Fibroblast of lung (primary cell): ENCODE measurements at places on chromosomes 4 and X. TPM values are rescaled to one million over a fixed set of nuclear protein-coding genes. Genes with fewer than 3 reads are reported as not detected.

- no peak for DNase-seq
Observed at GRCh38 chr4:161929956-161930355, 233.8 kb downstream of the FSTL5 start.

- no peak for DNase-seq
Observed at GRCh38 chr4:126448086-126448845, 1133.5 kb downstream of the FAT4 start.

- no peak for DNase-seq
Observed at GRCh38 chrX:10783451-10783995, 163.1 kb upstream of the MID1 start.

DNA sequence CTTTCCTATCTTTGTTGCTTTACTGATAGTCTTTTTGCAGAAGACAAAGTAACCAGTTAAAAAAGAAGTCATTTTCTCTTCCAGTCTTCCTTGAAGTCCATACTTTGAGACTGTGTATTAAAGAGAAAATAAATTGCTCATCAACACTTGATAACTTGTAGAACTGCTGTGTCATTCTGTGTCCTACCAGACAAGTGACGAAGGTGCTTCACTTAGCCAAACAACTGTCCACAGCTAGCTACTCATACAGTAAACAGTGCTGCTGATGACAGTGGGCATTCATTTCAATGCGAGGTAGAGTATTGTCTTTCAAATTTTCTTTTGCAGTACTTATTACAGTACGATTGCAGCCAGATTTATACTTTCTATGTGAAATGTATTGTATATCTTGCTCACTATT, 11.5 kb downstream of the COL25A1 start:
- no peak for DNase-seq

DNA sequence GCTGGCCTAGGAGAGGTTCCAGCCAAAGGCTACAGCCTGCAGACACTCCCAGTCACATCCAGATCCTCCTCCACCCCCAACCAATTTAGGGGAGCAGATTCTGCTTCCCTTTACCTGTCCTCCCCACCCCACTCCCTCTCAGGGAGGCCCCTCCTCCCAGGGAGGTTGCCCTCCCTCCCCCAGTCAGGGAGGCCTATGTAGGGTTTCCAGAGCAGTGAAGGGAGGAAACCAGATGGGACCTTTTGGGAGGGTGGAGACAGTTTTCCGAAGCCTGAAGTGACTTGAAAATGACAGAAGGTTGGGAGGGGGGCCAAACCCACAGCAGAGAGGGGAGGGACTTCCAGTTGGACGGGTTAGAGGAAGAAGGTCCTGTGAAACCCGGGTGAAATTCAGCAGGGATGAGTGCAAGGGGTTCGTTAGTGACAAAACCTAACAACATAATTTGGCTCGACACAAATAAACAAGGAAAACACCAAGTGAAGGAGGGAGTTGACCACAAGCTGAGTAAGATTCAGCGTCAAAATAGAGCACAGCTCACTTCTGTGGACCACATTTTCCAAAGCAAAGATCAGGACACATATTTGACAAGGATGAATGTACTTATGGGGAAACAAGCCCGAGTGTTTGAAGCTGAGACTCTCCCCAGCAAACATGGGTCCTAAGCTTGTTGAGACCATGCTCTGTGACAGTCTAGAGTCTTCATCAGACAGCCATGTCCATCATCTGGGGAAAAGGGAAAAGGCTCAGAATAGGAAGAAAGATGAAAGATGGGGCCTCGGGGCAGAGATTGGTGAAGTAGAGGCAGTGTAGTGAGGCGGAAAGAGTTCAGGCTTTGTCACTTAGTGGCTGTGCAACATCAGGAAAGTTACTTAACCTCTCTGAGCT, 46.4 kb downstream of the PRPS1 start:
- peak; percentile 25 for DNase-seq

DNA sequence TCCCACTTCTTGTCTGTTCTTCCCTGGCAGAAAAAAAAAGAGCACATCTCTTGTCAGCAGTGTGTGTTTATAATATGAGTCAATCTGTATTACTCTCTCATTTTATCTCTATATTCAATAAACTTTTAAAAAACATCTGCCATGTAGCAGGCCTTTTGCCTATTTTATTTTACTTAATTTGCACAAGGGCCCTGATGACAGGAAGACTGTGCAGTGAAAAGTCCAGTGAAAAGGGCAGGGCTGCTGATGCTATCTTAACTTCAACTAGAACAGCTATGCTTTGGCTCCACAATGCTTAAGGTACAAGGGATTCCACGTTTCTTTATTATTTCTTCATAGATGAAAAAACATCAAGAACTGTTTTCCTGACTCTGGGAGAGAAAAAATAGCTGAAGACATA, 97.0 kb upstream of the DGKK start:
- no peak for DNase-seq

- peak; percentile 27 for DNase-seq
Observed at GRCh38 chr4:34170946-34171345, 2073.4 kb downstream of the ARAP2 start.

- no peak for DNase-seq
Observed at GRCh38 chr4:184747034-184747830, 13.3 kb upstream of the CENPU start.

DNA sequence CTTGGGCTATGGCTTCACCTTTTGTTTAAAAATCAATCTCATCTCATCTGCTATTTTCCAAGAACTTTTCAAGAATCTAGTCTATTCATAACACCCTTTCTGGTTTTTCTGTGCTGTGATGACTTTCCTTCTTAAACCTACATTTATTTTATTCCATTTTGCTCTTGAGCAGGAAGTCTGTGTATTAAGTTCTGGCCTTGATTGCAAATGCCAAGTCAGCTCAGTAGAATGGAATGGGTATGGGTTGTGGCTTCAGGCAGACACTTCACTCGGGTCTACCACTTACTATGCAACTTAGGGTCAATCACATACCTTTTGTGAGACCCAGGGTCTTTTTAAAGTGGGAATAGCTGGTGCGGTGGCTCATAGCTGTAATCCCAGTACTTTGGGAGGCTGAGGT, 522.3 kb downstream of the TRIML1 start:
- no peak for DNase-seq

GRCh38 chr4:15007201-15007600, 4.9 kb downstream of the CPEB2 start:
- no peak for DNase-seq

DNA sequence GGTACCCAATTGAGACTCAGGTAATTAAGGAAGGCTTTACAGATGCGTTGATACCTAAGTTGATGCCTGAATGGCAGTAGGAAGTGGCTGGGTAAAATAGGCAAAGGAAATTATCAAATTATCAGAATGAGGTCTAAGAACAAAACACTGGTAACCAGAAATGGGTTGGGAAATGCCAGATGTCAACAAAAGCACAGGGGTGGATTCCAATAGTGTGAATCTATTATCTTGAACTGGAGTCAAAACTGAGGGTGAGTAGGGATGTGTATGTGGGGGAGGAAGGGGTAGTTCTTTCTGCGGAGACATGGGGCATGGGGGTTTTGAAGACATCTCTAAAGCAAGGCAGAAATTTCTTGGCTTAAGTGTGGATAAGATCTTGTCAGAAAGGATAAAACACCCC, 16.0 kb upstream of the SEPTIN6 start:
- no peak for DNase-seq

GRCh38 chr4:144451766-144452450, 194.0 kb upstream of the HHIP start:
- DNase-seq: peak; percentile 69

DNA sequence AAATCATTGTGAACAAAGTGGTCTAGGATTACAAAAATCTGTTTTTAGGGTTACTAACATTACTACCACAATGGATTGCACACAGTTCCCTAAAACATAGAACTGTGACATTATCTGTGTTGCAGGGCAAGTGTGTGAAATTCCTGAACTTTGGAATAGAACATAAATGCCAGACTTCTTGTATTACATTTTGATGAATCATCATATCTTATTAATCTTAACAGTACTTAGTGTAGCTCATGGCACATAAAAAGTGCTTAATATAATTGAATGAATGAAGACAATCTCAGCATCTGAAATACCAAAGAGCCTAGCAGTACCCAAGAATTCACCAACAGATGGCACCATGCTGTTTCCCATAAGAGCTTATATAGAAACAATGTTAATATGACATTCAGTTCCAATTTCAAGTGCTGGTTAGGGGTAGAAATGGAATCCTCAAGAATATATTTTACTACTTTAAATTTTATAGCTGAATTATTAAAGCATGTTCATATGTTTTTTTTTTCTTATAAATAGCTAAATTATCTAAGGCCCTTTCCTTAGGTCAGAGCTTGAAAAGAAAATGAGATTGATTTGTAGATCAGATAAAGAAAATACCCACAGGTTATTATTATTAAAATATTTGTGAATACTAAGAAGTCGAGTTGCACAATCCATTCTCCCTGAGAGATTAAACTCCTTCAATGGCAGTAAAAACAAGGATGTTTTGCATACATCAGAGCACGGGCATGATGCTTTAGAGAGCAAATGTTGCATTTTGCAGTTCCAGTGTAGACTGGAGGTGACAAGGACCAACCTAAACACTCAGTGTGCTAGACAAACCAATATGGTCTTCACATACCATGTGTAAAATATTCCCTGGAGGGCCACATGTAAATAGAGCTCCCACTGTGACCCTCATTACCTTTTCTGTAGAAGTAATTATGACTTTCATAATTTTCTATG, 25.7 kb upstream of the SHISA3 start:
- peak; percentile 50 for DNase-seq

GRCh38 chrX:44152852-44153251, 179.7 kb upstream of the NDP start:
- DNase-seq: peak; percentile 69

DNA sequence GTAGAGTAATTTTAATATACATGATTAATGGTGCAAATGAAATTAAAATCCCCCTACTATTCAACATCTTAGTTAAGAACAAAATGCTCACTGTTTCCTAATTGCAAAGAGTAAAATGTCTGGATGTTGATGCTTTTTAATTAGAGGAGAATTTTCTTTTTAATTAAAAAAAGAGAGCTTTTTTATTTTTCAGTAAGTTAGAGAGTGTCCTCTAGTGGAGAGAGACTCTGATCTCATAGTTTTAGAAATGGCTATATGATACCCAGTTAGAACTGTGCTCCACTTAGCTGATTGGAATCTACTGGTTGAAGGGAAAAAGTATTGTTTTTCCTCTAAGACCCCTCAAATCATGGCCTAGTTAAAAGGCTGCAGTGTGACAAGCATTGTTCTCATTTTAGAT, 312.0 kb upstream of the MAGEB2 start:
- DNase-seq: peak; percentile 38

DNA sequence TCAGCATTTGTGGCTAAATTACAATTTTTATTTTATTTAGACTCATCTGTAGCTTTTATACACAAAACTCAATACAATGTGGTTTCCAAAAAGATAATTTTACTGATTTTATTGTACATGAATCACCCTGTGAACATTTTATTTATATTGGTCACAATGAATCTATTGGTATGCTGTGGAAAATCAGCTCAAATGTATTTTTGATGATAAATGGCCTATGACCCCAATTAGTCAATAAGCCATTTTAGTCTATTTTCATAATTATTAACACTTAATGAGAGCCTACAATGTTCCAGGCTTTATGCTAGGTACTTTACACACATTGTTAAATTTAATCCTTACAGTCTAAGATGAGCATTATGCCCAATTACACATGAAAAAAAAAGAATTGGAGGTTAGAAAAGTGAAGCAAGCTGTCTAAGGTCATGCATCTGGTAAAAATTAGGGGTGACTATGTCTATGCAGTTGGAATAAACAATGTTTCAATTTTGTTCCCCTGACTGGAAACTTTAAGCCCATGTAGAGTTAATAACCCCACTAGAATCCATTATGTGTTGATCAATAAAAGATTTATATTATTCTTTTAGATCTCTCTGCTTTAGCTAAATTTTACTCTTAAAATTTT, 344.7 kb downstream of the PABPC4L start:
- no peak for DNase-seq

DNA sequence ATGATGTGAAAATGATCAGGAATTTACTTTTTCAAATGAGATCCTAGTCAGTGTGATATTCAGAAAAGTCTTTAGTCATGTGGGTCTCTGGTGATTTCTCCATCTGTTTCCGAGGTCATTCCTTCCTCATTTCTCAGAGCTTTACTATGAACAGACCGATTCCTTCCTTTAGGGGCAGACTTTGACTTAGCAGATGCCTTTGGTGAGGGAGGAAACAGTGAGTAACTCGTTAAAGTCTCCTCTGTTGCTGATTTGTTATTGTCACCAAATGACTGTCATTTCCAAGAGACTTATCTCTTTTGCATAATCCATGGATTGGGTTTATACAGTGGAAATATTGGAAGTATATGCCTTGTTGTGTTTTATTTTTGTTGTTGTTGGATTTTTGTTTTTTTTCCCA, 76.2 kb upstream of the CD99 start:
- DNase-seq: peak; percentile 78

DNA sequence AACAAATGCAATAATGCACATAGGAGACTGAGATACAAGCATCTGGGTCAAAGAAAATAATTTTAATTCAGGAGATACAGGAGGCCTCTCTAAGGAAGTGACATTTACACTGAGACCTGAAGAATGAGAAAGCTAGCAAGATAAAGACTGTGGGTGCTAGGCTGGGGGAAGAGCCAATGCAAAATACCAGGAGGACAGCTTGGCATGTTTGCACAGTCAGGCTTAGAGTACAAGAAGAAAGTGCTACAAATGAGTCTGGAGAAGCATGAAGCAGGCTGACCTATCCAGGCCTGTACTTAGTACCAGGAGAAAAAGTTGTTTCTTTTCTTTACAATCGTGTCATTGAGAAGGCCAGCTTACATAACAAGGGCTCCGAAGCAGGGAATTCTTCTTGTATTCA, 56.9 kb downstream of the GABRB1 start:
- no peak for DNase-seq

DNA sequence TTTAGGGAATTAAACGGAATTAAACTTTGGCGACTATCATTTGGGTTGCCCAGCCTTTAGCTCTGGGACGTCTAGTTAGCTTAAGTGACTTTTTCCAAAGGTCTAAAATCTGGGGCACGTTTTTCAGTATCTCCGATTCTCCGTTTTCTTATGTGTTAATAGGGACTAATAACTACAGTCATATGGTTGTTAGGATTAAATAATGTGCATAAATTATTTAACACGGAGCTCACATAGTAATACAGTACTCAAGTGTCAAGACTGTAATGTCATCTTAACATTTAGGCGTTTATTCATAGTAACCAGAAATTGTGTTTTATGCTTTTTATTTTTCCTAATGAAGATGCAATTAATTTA, 466 bp upstream of the CCNA2 start:
- DNase-seq: no peak

- no peak for DNase-seq
Observed at GRCh38 chrX:134544513-134545151, 84.7 kb downstream of the HPRT1 start.

- no peak for DNase-seq
Observed at GRCh38 chr4:69811166-69811565, 48.8 kb downstream of the SULT1E1 start.

The MFAP3L gene
- total RNA-seq: 0.50 and 0.77 TPM in 2 replicates

The PNMA6A gene
- total RNA-seq: 3.1 and 3.3 TPM in 2 replicates

The MID2 gene
- total RNA-seq: 17.2 and 17.5 TPM in 2 replicates

The TGIF2LX gene
- total RNA-seq: not detected in 2 replicates

The GABRQ gene
- under 0.01 TPM in 1 of 2 replicates, not detected in the other for total RNA-seq

The TRAM1L1 gene
- total RNA-seq: 3.1 and 5.0 TPM in 2 replicates

The CNGA1 gene
- total RNA-seq: not detected in 2 replicates

The MXRA5 gene
- 11.0 and 40.3 TPM in 2 replicates for total RNA-seq

The DNAJB14 gene
- 30.0 and 41.5 TPM in 2 replicates for total RNA-seq

The EDA2R gene
- total RNA-seq: 15.7 and 21.0 TPM in 2 replicates
